ENCODE measurements at places on chromosomes 2 and 18. TPM values are rescaled to one million over a fixed set of nuclear protein-coding genes. Genes with fewer than 3 reads are reported as not detected.
A peak's percentile ranks its signal among the peaks of the same experiment; 100 is the strongest.

DNA sequence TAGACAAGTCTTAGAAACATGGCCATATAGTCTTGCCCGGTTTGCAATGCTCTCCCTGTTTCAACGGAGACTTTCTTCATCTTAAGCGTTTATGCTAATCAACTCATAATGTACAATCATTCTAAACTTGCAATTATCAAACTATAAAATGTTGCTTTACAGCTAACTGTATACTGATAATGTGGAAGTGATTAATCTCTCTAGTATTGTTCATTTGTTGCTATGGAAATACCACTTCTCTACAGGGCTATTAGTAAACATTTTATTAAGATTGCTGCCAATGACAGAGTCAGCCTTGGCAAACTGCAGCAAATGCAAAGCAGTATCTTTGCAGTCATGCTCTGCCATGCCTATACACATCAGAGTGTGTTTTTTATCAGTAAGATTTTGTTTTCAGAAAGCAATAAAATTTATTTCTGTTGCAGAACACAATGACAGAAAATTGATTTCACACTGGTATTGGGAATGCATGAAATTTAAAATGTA lies 1201.8 kb upstream of the CDH2 start:
- H3K27me3 ChIP-seq = no peaks in the 10 kb centered on the region
- H3K4me1 ChIP-seq = no peaks in the 10 kb centered on the region
- H3K4me3 ChIP-seq = no peak overlapping the region
- DNase-seq = no peak

Gene TMEM178A
- 1.9 TPM for total RNA-seq

- no peaks in the 10 kb centered on the region for H3K36me3 ChIP-seq
- no peaks in the 10 kb centered on the region for H3K4me1 ChIP-seq
- DNase-seq = no peak
- H3K27me3 ChIP-seq = no peaks in the 10 kb centered on the region
- no peak overlapping the region for H3K4me3 ChIP-seq
Measured at GRCh38 chr18:68263481-68263880, 451.4 kb downstream of the TMX3 start.

Gene CCBE1
- total RNA-seq = 3.5 TPM

GRCh38 chr2:240172071-240172895 lies 31.8 kb upstream of the OTOS start:
- H3K4me3 ChIP-seq = no peak overlapping the region
- no peak overlapping the region for H3K27ac ChIP-seq
- H3K36me3 ChIP-seq = no peaks in the 10 kb centered on the region
- no peaks in the 10 kb centered on the region for H3K27me3 ChIP-seq
- H3K4me1 ChIP-seq = no peaks in the 10 kb centered on the region

Gene SEPTIN10
- total RNA-seq = 100 TPM

DNA sequence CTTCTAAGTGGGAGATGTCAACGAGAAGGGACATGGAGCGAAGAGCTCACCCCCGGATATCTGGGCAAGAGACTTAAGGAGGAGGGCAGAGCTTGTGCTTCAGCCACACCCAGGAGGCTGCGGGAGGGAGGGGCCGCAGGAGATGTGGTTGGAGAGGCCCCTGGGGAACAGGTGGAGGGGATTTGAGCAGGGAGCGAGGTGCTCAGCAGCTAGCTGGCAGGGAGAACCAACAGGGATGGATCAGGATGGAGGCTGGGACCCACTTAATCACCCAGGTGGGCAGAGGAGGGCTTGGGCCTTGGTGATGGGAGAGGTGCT lies 78.3 kb downstream of the MBP start:
- H3K27me3 ChIP-seq = no peaks in the 10 kb centered on the region
- no peak for DNase-seq
- H3K4me1 ChIP-seq = no peaks in the 10 kb centered on the region
- H3K36me3 ChIP-seq = no peaks in the 10 kb centered on the region

GRCh38 chr18:25176518-25177042 lies 175.4 kb downstream of the ZNF521 start:
- no peak for DNase-seq
- no peaks in the 10 kb centered on the region for H3K4me1 ChIP-seq
- no peak overlapping the region for H3K27ac ChIP-seq
- no peaks in the 10 kb centered on the region for H3K36me3 ChIP-seq

DNA sequence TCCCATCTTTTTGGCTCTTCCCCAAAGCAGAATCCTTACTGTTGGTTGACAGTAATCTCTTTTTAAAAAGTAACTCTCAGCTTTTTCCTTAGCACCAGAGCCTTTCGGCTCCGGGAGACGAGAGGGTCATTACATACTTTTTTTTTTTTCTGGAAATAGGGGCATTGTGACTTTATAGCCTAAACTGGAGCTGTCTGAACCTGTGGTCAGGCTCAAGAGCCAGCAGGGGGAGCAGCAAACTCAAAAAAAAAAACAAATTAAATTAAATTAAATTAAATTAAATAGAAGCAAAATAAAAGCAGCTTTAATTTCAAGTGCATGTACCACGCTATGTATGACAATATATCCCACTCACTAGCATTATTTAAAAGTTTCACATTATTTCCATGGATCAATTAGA lies 156.6 kb downstream of the DTNA start:
- H3K4me3 ChIP-seq = no peak overlapping the region
- no peaks in the 10 kb centered on the region for H3K27me3 ChIP-seq
- H3K36me3 ChIP-seq = no peaks in the 10 kb centered on the region
- no peaks in the 10 kb centered on the region for H3K4me1 ChIP-seq

Gene RFX8
- 2.3 TPM for total RNA-seq

Gene ZNF142
- total RNA-seq = 15.4 TPM

Gene PSTPIP2
- 22.2 TPM for total RNA-seq

Gene LIMS2
- total RNA-seq = 19.4 TPM

DNA sequence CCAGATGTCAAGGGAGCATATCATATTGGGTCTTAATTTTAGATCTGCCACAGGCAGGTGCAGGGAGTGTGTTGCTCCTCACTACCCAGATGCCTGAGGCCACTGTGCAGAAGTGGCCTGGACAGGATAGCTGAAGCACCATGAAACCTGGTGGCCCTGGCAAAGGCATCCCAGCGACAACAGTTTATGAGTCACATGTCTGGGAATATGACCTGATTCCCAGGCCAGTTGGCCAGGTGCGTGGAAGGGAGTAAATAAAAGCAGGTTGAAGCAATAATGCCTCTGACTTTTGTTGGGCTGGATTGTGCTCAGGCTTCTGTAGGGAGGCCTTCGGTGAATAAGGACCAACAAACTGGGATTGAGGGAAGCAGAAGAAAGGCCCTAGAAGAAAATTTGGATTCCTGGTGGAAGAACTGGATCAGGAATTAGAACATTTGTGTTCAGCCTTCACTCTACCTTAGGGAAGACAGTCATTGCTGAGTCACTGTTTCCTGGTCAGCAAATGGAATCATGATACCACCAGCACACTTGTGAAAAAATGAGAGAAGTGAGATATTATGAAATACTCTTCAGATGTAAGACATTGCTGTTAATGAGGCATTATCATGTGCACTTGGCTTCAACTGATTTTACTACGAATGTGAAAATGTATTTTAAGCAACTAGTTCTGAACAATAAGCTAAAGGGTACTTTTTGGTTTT lies 78.4 kb upstream of the ZNF516 start:
- no peaks in the 10 kb centered on the region for H3K36me3 ChIP-seq
- H3K27ac ChIP-seq = no peak overlapping the region

GRCh38 chr18:42801706-42802105 lies 313.8 kb downstream of the RIT2 start:
- no peak overlapping the region for H3K27ac ChIP-seq
- no peak for DNase-seq
- H3K4me1 ChIP-seq = no peaks in the 10 kb centered on the region

Gene TWSG1
- total RNA-seq = 45.9 TPM

Gene ELAC1
- total RNA-seq = 4.8 TPM

DNA sequence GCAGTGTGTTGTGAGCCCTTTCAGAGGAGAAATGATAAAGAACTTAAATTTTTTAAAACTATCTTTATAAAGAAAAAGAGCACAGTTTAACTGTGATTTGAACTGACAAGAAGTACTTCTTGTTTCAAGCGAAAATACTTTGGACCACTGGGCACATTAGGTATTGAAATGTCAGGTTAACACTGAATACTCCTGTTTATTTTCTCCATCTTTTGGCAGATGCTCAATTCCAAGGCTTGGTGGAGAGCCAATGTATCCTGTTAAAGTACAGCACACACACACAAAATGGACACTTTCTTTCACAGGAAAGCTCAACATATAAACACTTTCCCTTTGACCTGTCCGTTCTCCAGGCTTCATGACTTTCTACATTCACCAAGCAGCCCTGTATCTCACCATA lies 32.6 kb upstream of the SP3 start:
- no peaks in the 10 kb centered on the region for H3K27me3 ChIP-seq
- H3K4me1 ChIP-seq = peaks cover 4% of the 10 kb centered on the region

DNA sequence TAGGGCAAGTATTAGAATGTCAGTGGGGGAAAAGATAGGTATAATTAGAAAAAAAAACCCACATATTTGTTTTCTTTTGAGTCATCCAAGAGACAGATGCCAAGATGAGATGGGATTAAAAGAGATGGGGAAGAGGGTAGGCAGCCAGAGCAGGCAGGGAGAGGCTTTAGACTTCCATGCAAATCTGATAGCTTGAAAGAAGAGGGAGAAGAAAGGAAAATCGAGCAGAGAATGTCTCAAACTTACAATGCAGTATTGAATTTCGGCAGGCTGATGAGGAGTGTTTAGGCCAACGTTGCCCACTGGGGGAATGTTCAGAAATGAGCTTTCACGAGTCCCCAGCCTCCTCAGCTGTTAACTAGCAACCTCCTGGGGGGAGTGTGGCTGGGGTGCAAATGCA lies 91.3 kb downstream of the SPATS2L start:
- no peaks in the 10 kb centered on the region for H3K27me3 ChIP-seq
- H3K36me3 ChIP-seq = no peaks in the 10 kb centered on the region
- H3K4me3 ChIP-seq = no peak overlapping the region
- DNase-seq = no peak
- no peaks in the 10 kb centered on the region for H3K4me1 ChIP-seq
- no peak overlapping the region for H3K27ac ChIP-seq

DNA sequence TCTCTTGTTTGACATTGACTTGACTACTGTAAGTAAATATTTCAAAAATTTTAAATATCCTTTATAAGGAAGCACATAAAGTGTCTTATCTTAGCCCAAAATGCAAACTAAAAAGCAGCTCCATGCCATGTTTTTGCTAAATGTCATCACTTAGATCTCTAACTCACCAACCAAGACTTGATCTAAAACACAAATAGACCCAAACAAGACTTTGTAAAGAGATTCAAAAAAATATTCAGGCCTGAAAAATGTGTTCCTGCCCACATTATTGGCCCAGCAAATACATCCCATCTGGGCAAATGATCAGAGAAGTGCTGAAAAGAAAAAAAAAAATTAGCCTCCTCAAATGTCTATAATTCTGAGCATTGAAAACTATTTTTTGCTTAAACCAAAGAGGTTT lies 187.6 kb downstream of the MREG start:
- no peak overlapping the region for H3K4me3 ChIP-seq
- H3K4me1 ChIP-seq = no peaks in the 10 kb centered on the region
- no peak for DNase-seq
- H3K27me3 ChIP-seq = no peaks in the 10 kb centered on the region
- no peaks in the 10 kb centered on the region for H3K36me3 ChIP-seq

DNA sequence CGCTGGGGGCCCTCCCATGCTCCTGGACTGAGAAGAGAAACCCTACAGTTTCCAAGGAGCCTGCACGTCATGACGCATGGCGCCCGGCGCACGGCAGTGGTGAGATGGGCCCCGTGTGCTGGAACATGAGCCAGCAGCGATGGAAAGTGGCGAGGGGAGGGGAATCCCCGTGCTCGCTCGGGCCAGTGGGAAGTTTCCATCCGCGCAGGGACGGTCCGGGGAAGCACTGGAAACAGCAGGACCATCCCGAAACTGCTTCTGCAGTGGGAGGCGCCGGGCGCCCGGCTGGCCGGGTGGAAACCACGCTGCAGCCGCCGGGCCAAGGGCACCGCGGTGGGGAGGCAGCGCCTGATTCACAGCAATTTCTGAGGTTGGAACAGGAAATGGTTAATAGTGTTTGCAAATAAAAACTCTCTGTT lies 4.9 kb upstream of the PDCD1 start:
- H3K4me3 ChIP-seq = no peak overlapping the region
- H3K27ac ChIP-seq = no peak overlapping the region
- no peaks in the 10 kb centered on the region for H3K36me3 ChIP-seq
- DNase-seq = no peak

Gene LBX2
- 4.6 TPM for total RNA-seq

DNA sequence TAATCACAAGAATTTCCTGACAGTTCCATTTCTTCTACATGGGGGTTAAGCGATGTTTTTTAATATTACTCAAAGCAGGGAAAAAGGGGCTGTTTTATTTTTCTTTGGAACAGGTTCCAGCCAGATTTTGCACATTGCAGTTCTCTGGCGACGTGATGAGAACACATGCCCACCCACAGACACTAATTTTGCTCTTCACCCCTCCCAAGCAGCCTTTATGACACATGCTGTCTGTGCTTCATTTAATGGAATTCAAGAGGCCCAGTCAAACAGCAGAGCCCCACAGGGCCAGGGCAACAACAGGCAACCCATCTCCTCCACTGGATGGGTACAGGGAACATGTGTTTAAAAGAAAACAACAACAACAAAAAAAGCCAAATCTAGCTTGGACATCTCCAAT lies 70.8 kb downstream of the SPRED2 start:
- no peak for DNase-seq
- no peak overlapping the region for H3K27ac ChIP-seq
- no peaks in the 10 kb centered on the region for H3K4me1 ChIP-seq

GRCh38 chr2:240245706-240246105 lies 105.2 kb upstream of the OTOS start:
- H3K4me1 ChIP-seq = peaks cover under 1% of the 10 kb centered on the region
- DNase-seq = no peak
- H3K27me3 ChIP-seq = no peaks in the 10 kb centered on the region
- peak overlapping the region; percentile 66 for H3K27ac ChIP-seq
- H3K36me3 ChIP-seq = no peaks in the 10 kb centered on the region

GRCh38 chr18:56511996-56512395 lies 126.4 kb downstream of the TXNL1 start:
- H3K4me1 ChIP-seq = no peaks in the 10 kb centered on the region
- H3K27me3 ChIP-seq = no peaks in the 10 kb centered on the region
- no peak overlapping the region for H3K4me3 ChIP-seq
- no peak for DNase-seq

GRCh38 chr2:186862869-186863709 lies 14.1 kb upstream of the ZSWIM2 start:
- DNase-seq = no peak
- H3K36me3 ChIP-seq = no peaks in the 10 kb centered on the region

GRCh38 chr2:26347286-26347865 lies 787 bp upstream of the ADGRF3 start:
- H3K4me3 ChIP-seq = peak overlapping the region; percentile 89
- no peak for DNase-seq
- H3K27ac ChIP-seq = peak overlapping the region; percentile 98
- H3K27me3 ChIP-seq = no peaks in the 10 kb centered on the region

Gene STON1
- 35.1 TPM for total RNA-seq

Gene MAP4K4
- total RNA-seq = 74.7 TPM

DNA sequence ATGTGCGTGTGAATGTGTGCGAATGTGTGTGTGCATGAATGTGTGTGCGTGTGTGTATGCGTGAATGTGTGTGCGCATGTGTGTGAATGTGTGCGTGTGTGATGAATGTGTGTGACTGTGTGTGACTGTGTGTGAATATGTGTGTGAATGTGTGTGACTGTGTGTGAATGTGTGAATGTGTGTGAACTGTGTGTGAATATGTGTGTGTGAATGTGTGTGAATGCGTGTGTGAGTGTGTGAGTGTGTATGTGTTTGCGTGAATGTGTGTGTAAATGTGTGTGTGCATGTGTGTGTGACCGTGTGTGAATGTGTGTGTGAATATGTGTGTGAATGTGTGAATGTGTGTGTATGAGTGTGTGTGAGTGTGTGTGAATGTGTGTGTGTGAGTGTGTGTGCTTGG lies 1103.8 kb downstream of the TSN start:
- H3K36me3 ChIP-seq = no peaks in the 10 kb centered on the region
- no peak for DNase-seq
- no peaks in the 10 kb centered on the region for H3K4me1 ChIP-seq
